ENCODE measurements at places on chromosomes 12 and 14.

- DNase-seq, result no peak
Observed at GRCh38 chr14:92160619-92161018, 38.9 kb downstream of the CPSF2 start.

- DNase-seq, result no peak
Observed at GRCh38 chr12:98110536-98110935, 404.9 kb upstream of the TMPO start.

- no peak for DNase-seq
Observed at GRCh38 chr12:11872055-11872454, 198.7 kb upstream of the BCL2L14 start.

DNA sequence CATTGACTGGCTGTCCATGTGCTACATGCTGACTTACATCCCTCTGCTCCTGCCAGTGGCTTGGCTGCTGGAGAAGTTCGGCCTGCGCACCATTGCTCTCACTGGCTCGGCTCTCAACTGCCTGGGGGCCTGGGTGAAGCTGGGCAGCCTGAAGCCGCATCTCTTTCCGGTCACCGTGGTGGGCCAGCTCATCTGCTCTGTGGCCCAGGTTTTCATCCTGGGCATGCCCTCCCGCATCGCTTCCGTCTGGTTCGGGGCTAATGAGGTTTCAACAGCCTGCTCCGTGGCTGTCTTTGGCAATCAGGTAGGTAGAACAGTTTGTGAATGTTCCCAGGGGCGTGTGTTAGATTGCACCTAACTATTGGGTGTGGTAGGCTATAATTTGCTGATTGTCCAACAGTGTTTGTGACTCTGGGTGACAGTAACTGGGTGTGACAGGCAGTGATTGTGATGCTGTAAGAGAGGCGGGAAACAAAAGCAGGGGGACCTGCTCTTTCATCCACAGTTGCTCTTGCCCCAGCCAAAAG lies 981 bp downstream of the FLVCR2 start:
- DNase-seq, result no peak

DNA sequence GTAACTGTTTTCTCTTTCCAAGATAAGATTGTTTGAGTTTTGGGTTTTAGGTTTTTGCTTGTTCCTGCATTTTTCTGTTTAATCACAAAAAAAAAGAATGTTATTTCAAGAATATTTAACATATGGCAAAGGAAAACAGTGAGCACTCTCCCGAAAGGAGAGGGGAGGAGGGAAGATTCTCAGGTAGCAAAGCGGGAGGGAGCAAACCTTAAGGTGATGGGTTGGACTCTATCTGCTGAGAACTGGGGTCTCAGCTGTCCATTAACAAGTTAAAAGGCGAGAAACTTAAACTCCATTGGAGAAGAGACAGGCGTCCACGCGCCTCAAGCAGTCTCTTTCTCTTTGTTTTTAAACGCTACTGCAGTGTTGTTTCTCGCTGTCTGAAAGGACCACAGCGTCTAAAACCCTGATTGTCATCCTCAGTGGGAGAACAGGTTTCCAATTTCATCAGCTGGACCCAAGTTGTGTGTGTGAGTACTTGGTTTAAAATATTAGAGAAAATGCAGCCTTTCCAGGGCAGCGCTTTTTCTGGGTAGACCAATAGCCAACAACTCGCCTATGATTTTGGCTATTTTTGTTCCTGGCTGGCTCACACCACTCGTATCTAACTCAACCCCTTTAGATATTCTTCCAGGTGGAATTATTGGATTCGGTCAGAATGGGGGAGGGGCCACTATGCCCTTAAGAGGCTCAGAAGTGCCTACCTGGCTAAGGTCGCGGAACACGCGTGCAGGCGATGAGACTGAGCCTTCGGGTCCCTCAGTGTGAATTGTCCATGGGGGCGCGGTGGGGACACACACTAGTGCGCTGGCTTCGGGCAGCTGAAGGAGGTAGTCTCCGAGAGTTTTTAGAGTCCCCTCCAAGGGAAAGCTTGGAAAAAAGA lies 8.2 kb downstream of the SIX1 start:
- no peak for DNase-seq

DNA sequence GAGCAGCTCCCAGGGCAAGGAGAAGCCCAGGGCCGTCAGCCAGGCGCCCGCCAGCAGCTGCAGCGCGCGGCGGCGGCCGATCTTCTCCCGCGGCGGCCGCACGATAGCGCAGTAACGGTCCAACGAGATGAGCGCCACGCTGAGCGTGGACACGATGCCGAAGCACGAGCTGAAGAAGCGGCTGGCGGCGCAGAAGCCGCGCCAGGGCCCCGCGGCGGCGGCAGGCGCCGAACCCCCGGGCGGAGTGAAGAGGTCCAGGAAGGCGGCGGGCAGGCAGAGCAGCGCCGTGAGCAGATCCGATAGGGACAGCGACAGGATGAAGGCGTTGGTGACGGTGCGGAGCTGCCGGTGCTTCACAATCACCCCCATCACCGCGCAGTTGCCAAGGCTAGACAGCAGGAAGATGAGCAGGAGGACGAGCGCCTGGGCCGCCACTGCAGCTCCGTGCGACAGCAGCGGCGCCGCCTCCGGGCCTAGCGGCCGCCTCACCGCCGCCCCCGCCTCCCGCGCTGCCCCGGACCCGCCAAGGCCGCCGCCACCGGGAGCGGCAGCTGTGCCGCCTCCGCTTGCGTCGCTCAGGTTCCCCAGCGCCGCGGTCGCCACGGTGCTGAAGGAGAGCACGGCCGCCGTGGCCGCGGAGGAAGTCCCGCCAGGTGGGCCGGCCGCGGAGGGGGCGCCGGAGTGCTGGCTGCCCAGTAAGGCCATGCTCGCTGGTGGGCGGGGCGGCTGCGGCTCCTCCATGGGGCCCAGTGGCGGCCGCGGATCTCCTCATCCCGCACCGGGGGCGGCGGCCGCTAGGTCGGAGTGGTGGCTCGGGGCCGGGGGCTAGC lies 479 bp downstream of the GPR135 start:
- no peak for DNase-seq

DNA sequence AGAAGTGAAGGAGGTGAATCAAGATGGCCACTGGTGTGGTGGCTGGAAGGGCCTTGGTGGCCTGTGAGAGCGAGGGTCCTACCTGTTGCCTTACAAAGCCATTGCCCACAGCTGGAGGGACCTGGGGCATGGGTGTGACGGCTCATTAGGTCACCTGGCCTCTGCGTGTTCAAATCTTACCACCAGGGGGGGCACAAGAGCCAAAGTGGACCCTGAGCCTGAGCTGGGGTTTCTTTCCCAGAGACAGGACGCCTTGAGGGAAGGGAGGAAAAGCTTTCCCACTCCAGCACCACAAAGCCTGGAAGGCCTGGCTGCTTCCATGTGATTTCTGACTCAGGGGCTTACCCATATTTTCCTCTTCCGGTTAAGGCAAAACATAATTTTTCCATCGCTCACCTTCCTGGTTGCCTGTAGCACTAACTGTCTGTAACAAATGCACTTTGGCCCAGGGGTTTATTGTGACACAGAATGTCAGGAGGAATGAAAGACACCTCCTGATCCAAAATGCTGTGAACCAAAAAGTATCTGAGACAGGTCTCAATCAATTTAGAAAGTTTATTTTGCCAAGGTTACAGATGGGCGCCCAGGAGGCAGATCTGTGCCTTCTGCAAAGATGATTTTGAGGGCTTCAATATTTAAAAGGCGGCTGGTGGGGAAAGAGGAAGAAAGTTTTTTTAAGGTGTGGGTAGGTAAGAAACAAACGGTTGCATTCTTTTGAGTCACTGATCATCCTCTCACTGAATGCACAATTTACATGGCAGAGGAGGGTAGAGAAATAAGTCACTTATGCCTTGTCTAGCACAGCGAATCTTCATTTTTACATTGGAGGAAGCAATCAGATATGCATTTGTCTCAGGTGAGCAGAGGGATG lies 4.3 kb upstream of the CD9 start:
- peak; percentile 50 for DNase-seq

- no peak for DNase-seq
Observed at GRCh38 chr14:77022236-77022852, 6.2 kb downstream of the IRF2BPL start.

DNA sequence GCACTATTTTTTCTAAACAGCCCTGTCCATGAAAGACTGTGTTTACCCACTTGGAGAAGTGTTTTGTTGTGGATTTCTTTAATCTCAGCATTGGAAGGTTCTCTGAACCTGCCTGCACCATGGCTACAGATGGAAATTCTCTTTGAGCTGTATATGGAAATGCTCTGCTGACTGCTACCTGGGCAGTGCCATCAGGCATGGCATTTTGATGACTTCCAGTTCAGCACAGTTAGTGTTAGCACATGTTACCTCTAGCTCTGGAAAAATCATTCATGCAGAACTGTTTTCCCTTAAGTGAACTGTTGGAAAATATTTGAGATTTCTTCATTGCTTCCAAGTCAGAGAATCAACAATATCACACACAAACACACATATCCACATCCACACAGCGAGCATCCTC lies 52.6 kb upstream of the RIC8B start:
- DNase-seq, result no peak

DNA sequence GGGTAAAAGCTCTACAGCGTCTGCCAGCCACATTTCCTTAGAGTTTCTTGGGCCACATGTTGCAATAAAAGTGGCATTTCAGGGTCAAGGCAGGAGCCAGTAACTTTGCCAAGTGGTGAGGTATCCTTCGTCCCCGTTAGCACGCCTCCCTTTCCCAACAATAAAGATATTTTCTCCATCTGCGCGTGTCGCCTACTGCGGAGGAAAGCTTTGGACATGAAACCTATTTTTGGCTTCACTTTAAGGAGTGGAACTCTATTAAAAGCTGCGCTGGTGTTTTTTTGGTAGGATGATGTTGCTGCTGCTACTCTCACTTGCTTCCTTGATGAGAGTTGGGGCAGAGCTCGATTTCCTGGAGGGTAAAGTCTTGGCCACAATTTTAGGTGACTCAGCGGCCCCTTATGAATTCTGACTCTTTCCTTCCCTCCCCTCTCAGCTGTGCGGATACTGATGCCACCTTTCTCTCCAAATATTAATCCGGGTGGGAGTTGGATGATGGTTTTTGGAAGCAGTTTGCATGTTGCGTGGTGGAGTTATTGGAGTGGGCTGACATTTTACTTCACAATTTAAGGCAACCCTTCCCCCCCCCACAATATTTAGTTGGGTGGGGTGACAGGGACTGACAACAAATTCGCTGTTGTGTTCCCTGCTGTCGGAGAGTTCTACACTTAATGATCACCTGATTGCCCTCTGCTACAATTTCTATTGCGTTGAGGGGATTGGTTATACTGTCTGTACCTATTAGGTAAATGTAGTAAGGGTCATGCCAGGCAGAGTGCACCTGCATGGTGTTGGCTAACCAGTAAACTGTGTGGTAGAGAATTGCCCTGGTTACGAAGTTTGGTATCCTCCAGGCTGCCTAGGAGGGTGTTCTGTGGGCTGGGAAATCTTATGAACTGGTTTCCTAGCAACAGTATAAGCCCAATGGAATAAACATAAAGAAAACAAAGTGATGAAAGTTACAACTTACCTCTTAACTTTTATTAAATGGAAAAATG lies 1.1 kb downstream of the CCDC91 start:
- DNase-seq, result no peak

DNA sequence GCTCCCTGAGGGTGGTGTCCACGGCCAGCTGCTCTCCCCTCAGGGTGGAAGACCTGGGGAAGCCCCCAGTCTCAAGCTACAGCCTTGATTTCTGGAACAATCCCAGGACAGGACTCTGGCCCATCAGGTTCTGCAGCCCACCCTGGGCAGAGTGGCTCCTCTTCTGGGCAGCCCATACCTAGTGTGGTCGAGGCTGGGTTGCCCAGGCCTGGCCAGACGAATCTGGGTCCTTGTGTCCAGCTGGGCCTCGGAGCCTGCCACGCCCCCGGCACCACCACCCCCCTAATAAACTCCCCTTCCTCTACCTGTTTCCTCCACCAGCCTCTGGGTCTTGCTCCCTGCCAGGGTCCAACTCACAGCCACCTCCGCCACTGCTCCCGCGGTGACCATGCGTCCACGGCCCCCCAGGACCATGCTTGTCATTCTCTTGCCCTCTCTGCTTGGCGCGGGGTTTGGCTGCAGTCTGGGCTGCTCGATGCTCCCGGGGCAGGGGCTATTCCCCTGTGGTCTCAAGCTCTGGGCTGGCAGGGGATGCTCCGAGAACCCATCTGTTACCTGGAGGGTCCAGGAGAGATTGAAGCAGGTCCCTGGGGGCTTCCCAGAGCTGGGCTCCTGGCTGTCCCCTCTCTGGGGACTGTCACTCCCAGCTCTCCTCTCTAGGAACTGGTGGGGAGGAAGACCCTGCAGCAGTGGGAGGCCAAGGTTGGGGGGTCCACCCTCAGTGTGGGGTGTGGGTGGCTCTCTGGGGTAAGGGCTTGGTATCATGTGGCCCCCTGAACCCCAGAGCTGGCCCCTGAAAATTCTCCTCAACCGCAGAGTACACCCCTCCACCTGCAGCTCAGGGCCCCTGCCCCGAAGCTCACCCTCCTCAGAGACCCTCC lies 8.7 kb upstream of the GPR132 start:
- no peak for DNase-seq

- DNase-seq, result no peak
Observed at GRCh38 chr14:65731933-65732506, 319.5 kb downstream of the FUT8 start.

DNA sequence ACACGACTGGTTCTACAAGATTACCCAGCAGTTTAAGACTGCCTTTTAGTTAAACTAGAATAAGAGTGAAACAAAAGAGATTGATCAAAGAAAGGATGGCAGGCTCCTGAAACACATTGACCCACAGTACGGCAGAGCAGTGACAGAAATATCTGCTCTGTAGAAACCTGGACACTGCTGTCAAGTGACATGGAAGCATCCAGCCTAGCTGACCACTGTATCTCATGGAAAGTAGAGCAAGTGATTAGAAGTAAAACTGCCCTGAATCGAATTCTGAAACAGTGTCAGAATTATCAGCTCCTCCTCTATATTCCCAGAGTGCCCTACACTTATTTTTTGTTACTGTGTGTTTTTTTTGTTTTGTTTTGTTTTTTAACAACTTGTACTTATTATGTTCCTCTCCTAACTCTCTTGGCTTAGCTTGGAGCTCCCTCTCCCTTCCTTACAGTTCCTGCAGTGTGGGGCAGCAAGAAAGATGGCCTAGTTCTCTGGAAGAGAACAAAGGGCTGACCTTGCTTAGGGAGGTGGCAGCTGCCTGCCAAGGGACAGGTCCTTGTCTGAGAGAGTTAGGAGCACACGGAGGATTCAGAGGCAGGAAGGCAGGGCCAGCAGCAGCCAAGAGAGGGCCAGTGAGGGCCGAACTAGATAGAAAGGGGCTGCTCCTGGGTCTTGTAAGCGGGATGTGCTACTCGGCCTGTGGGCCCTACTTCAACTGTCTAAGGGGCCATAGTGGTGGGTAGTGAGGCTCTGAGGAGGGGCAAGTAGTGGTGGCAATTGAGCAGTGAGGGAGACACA lies 97.2 kb downstream of the PTPRR start:
- no peak for DNase-seq

Data from GDM1 (cell line).